ENCODE measurements at places on chromosomes 1 and 21.
A peak's percentile ranks its signal among the peaks of the same experiment; 100 is the strongest.

- no peak for DNase-seq
Measured at GRCh38 chr21:15534450-15534886, 195.3 kb upstream of the USP25 start.

- no peak for DNase-seq
Measured at GRCh38 chr1:65083263-65083896, 64.6 kb upstream of the AK4 start.

DNA sequence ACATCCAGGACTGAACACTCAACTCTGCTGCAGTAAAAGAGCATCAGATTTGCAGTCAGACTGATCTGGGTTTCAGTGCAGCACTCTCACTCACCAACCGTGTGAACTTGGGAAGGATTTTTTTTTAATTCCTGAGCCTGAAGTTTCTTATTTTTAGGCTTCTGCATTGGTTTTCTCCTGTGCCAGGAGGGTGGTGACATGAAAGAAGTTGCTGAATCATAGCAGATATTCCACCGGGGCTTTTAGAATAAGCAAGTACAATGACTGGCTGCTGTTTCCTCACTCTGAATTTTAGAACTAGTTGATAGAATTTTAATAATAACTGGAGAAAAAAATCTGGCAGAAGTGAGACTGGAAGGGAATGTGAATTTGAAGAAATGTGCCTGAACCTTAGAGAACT, 11.6 kb downstream of the ADAM30 start:
- DNase-seq: no peak

GRCh38 chr21:41366522-41367151, 4.8 kb downstream of the MX2 start:
- DNase-seq: no peak

- DNase-seq: no peak
Measured at GRCh38 chr1:32741413-32742198, 39.0 kb upstream of the SYNC start.

- no peak for DNase-seq
Measured at GRCh38 chr1:189880135-189880534, 597.5 kb downstream of the BRINP3 start.

- DNase-seq: no peak
Measured at GRCh38 chr1:63316598-63316983, 5.8 kb upstream of the FOXD3 start.

DNA sequence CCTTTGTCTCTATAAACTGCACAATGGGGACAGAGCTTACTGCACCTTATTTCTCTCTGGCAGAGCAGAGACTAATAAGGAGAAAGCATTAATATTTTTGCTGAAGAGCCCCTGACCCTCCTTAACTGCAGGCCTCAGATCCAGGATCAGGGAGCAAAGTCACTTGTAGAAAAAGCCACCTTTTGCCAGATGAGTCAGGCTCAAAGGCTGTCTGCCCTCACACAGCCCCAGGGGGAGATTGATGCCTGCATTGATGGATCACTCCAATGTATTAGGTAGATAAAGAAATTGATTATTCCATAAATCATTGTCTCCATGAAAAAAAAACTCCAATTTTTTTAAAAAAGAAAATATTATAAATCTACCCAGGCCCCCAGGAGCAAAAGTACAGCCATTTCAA, 15.8 kb downstream of the GRIK3 start:
- DNase-seq: no peak

DNA sequence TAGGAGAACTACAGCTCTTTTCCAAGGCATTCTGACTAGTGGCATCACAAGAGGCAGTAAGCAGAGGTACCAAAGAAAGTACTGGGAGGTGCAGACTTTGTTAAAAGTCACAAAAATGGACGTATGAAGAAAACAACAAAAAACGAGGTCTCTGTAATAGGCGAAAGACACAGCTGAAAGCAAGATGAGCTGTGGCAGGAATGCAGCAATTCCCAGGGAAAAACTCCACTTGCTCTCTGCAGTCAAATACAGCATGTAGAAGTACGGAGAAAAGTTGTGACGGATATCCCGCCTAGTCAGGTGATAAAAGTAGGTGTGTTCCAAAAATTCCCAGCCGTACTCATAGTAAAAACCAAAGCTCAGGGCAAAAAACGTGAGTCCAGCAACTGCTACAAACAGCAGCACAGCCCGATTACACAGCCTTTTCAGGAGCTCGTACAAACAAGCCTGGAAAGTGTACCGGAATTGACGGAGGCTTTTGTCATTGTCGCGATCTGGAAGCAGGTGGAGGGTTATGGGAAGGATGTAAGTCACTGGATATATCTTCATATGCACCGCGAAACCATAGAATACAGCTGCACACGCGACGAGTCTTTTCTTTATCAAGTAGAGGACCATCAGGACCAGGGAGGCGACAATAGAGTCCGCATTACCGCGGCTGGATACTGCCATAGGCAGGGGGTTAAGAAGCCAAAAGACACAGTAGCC, 979 bp downstream of the PIGM start:
- no peak for DNase-seq

- DNase-seq: no peak
Measured at GRCh38 chr1:11617314-11617713, 36.9 kb downstream of the FBXO2 start.

DNA sequence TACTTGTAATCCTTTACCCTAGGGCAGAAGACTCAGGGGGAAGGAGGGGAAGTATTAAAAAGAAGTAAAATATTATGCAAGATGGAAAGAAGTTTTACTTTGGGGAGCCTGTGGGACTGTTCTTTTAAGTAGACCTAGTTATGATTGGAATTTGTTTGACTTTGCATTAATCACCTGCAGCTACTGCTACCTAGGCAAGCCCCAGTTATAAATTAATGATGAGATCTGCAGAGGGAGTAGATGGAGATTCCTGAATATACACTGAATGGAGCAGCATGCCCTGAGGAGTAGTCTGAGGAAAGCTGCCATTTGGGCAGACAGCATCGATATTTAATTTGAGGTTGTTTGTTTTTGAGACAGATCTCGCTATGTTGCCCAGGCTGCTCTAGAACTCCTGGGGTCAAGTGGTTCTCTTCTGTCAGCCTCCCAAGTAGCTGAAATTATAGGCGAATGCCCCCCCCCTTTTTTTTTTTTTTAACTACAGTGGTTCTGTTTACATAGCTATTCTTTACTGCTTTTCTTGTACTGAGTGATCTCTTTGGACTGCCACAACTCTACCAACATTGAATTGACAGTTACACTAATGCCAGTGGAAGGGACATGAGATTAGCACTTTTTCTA, 81.4 kb upstream of the SERTAD4 start:
- no peak for DNase-seq

DNA sequence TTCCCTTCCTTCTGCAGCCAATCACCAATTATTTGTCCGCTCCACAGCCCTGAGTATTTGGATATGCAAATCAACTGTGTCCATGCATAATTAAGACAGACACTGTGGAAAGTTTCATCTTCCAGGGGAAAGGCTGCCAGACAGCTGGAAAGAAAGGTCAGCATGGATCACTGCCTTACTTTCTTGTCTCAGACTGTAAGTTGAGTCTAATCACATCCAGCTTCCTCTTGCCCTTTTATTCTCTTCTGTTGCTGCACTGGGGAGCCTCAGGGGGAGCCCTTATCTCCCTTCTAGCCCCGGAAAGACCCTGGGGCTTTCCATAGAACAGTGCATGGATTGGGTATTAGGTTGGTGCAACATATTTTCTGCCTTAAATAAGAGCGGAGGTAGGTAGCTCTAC, 182.9 kb downstream of the OMA1 start:
- DNase-seq: no peak

- no peak for DNase-seq
Measured at GRCh38 chr1:208169081-208169879, 74.9 kb downstream of the PLXNA2 start.

GRCh38 chr1:110582378-110582777, 23.8 kb downstream of the KCNA2 start:
- DNase-seq: no peak

GRCh38 chr1:51736702-51737101, 119.8 kb downstream of the OSBPL9 start:
- DNase-seq: no peak

- DNase-seq: no peak
Measured at GRCh38 chr1:210132582-210132981, 100.0 kb upstream of the SERTAD4 start.

DNA sequence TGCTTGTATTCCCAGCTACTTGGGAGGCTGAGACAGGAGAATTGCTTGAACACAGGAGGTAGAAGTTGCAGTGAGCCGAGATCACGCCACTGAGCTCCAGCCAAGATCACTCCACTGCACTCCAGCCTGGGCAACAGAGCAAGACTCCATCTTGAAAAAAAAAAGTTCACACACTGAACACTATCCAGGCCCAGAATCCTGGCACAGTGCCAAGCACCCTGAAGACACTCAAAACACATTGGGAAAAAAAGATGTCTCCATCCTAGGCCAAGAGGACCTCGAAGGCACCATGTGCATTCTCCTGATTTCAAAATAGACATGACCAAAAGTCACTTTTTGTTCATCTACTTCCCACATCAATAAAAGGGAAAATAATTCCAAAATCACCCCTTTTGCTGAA, 38.7 kb downstream of the SLC9A1 start:
- DNase-seq: no peak

- DNase-seq: no peak
Measured at GRCh38 chr21:41092312-41092711, 75.6 kb upstream of the BACE2 start.

GRCh38 chr1:39973503-39974135, 18.7 kb downstream of the MFSD2A start:
- DNase-seq: peak; percentile 16

All from NCI-H187 (cell line).